ENCODE measurements at places on chromosomes 12 and 14.

- DNase-seq = peak; percentile 48
Observed at GRCh38 chr12:132356691-132357622, 27.6 kb upstream of the GALNT9 start.

- DNase-seq = no peak
Observed at GRCh38 chr12:110024051-110024450, 24.3 kb downstream of the C12orf76 start.

DNA sequence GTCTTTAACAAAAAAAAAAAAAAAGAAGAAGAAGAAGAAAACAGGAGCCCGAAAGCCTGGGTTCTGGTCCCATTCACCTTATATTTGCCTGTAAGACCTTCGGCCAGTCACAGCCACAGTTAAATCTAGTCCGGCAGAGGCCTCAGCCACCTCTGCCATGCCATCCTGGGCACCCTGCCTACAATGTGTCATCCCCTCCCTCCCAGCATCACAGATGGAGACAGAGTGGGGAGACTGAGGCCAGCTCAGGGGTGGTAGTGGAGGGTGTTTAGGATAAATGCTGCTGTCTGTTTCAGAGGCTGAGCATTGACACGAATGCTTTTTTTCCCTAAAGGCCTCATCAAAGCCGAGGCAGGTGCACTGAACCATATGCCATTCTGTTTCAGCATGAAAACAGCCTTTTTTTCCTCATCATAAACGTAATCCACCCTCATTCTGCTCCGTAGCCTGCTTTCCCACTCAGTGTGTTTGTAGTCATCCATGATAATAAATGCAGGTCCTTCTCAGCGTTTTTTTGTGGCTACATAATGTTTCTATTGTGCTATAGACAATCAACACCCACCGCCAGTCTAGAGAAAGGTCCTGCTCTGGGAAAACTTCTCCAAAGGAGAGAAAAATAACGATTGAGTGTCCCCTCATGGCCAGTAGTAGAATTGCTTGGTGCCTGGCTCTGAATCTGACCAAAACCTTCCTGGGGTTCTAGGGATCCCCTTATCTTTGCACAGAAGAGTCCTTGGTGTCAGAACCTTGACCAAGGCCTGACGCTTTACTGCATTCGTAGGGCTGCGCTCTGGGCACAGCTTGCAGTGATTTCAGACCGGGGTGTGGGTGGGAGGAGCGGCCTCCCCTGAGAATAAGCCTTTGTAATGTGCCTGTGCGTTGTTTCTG is 41.1 kb upstream of the TSPAN9 start:
- DNase-seq = peak; percentile 10

DNA sequence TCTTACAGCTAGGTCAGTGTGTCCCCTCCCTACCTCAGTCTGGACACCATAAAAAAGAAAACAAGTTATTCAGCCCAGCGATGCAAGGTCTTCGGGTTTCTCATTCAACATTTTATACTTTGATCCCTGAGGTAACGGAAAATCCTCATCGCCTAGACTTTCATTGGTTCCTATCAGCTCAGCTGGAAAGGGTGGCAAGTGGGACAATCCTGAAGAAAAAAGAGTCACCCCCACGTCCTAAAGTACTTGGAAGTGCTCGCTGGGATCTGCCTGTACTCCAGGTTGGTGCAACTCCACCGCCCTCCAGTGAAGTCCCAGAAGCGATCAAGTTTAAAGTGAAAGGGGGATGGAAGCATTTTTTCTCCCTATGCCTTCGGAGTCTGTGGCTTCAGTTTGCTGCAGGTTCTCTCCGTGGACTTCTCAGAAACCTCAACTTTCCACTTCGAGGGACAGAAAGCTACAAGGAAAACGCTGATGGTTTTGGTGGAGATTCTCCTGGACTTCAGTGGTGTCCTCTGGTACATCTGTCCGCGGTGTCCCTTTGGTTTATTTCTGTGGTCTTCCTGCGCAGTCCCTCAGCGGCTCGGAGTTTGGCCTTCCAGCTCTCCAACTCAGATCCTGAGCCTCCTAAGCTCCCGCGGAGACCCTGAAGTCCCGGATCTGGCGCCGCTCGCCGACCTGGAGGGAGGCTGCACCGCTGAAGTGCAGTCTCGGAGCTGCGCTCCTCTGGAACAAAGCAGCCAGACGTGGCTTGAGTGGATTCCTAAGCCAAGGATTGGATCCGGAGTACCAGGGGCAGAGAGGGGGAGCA is 1.8 kb upstream of the LRFN5 start:
- DNase-seq = no peak

- DNase-seq = no peak
Observed at GRCh38 chr12:131784909-131785762, 43.1 kb upstream of the MMP17 start.

GRCh38 chr14:82536566-82536965 is 1002.9 kb upstream of the SEL1L start:
- DNase-seq = no peak

DNA sequence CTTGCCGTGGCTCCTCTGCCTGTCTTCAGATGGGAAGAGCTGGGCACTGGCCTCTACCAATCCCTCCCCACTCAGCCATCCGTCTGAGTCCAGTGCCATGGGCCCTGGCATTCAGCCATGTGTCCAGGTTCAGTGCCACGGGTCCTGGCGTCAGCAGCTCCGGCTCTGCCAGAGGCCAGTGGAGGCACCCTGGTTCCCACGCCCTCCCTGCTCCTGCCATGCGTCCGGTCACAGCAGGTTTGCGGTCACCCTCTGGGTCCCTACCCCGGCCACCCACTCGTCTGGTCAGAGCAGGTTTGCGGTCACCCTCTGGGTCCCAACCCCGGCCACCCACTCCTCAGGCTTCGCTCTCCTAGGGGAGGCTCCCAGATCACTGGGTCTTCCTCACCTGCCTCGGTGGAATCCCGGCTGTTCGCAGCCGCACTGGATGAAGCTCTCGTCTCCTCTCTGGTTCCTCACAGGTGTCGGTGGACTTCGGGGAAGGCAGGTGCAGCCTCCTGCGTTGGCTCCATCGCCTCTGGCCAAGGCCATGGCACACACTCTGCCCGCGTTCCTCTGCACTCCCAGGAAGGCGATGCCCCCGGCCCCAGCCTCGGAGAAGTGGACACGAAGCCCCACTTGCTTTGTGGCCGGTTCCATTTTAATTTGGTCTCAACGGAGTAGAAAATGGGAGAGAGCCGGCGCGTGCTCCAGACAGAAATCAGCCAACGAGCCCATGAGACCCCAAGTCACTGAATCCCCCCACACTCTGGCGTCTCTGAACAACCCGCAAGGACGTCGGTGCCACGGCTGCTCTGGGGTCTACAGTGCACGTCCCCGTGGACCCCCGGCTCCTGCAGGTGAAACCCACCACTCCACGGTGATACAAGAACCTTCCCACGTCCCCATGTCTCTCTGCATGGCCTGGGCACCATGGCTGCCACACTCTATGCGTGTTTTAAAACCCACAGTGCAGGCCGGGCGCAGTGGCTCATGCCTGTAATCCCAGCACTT is 47.8 kb upstream of the FBRSL1 start:
- DNase-seq = peak; percentile 17

DNA sequence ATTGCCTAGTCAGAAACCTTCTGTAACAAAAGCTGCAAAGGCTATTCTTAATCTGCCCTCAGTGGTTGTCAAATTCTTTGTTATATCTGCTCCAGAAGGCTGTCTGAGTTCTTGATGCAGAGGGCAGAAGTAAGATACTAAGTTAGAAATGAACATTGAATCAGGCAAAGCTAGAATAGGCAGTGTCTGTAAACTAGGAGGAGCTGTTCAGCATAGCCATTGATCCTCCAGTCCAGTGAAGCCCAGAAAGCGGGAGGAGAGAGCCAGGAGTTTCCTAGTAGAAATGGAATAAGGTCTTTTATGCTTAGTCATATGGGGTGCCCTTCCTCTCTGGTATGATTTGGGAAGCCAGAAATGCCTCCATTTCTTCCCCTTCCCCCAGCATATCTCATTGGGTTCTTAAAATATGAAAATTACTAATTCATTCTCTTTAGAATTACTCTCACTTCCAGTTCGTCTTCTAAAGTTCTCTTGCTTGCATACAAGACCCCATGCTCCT is 76.2 kb downstream of the APAF1 start:
- no peak for DNase-seq

GRCh38 chr12:31220633-31221550 is 105.1 kb downstream of the SINHCAF start:
- no peak for DNase-seq

DNA sequence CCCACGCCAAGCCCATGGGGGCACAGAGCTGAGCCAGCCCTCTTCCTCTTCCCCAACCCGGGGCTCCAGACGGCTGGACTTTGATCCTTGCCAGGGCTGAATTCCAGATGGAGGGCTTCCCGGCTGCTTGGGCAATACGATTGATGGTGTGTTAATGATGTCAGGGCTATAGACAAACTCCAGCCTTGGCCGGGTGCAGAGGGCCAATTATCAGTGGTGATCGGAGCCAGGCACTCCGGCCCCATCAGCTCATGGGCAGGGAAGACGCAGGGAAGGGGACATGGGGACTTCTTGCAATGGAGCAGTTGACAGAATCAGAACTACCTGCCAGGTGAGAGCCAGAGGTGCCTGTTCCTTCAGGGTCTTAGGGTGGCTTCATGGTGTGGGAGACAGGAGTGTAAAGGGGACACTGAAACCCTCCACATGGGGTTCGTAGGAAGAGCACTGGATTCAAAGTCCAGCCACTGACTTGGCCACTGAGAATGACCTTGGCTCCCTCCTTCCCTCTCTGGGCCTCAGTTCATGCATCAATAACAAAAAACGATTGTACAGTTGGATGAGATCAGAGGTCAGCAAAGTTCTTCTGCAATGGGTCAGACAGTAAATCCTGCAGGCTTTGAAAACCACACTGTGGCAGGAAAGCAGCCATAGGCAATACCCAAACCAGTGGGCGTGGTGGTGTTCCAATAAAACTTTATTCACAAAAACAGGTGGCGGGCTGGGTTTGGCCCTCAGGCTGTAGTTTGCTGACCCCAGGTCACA is 333.7 kb downstream of the MED13L start:
- no peak for DNase-seq

DNA sequence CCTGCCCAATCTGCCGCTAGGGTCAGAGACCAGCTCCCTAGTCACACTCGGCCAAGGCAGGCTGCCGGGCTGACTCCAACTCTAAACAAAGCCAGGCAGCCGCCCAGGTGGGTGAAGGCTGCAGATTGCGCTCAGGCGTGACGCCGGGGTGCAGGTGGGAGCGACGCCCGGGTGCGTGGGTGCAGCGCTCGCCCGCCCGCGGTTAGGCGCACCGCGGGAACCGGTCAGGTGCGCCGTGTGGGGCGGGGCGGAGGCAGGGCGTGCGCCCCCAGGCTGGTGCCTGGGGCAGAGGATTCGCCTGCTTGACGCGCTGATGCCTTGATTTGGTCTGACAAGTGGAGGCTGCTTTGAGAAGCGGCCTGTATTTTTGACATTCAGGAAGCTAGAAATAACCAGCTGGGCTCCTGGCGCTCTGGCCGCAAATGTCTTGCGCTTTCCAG is 126.7 kb upstream of the HIF1A start:
- DNase-seq = peak; percentile 12

DNA sequence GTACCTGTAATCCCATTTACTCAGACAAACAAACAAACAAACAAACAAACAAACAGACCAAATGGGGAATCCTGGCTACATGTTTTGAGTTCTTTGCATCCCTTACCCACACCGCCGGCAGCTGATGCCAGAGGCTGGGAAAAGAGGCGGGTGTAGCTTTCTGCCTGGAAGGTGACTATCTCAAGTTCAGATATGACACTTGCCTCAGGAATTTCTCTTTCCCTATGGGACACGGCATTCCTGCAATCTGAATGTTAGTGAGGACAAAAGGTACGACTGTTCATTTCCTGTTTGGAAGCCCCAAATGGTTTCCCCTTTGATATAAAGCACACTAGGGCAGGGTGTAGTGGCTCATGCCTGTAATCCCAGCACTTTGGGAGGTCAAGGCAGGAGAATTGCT is 2.9 kb downstream of the MYL2 start:
- no peak for DNase-seq

GRCh38 chr14:67666750-67667449 is 7.5 kb downstream of the VTI1B start:
- DNase-seq = no peak

DNA sequence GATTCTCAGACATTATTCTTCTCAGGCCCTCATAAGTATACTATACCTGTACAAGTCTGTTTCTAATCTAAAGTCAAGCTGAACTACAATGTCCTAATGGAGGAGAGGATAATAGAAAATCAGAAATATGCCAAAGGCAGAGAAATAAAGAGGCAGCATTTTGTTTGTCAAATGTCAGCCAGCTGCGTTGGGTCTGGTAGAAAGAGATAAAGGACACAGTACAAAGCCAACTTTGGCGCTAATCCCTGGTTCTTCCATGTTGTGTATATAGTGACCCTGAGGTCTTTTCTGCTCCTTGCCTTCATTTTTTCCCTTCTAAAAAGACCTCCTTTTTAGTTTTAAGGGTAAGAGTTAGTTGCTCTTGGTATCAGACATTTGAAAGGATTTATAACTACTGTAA is 103.1 kb downstream of the PRICKLE1 start:
- DNase-seq = no peak

GRCh38 chr12:89281539-89281867 is 70.8 kb downstream of the DUSP6 start:
- no peak for DNase-seq

- no peak for DNase-seq
Observed at GRCh38 chr12:120230326-120230973, 29.5 kb upstream of the RPLP0 start.

DNA sequence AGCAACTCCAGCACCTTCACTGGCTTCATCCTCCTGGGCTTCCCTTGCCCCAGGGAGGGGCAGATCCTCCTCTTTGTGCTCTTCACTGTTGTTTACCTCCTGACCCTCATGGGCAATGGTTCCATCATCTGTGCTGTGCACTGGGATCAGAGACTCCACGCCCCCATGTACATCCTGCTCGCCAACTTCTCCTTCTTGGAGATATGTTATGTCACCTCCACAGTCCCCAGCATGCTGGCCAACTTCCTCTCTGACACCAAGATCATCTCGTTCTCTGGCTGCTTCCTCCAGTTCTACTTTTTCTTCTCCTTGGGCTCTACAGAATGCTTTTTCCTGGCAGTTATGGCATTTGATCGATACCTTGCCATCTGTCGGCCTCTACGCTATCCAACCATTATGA is 6.8 kb downstream of the OR11G2 start:
- no peak for DNase-seq

- DNase-seq = no peak
Observed at GRCh38 chr14:76446921-76447320, 71.0 kb downstream of the ESRRB start.

DNA sequence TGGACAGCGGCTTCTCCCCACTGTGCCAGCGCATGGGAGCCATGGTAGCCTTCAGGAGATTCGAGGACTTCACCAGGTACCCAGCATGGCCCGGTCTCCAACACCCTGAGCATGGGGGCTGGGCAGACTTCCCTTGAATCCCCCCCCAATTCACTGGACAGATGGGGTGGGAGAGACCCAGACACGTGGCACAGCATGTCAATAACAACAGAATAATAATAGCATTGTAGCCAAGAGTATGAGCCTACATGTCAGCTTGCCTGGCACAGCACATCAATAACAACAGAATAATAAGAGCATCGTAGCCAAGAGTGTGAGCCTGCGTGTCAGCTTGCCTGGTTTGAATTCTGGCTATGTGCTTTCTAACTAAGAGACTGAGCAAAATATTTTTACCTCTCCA is 76.4 kb downstream of the FOXN4 start:
- DNase-seq = no peak

All from cerebellar nuclear complex (tissue), 1 donor.